ENCODE measurements at places on chromosomes 1 and 21. TPM values are rescaled to one million over a fixed set of nuclear protein-coding genes. Genes with fewer than 3 reads are reported as not detected.

Gene DTL
- 17.4 TPM for total RNA-seq

Gene TACSTD2
- not detected for total RNA-seq

Gene KCNJ9
- total RNA-seq, result not detected

Gene FCRL2
- total RNA-seq, result not detected

Gene TTC24
- not detected for total RNA-seq

Gene CYP4X1
- not detected for total RNA-seq

Gene ANXA9
- total RNA-seq, result 0.92 TPM

Gene FASLG
- not detected for total RNA-seq

Gene RGS21
- total RNA-seq, result not detected

Gene RPL22
- total RNA-seq, result 438 TPM

Gene OXCT2
- 0.30 TPM for total RNA-seq

Gene A3GALT2
- total RNA-seq, result not detected

Gene TNFRSF4
- not detected for total RNA-seq

Gene ERICH3
- total RNA-seq, result not detected

Gene NUP210L
- total RNA-seq, result not detected

Gene AIM2
- not detected for total RNA-seq

Gene FMO5
- 0.35 TPM for total RNA-seq

Gene NBPF15
- 20.0 TPM for total RNA-seq

Gene CRYBG2
- 1.3 TPM for total RNA-seq

Gene S100PBP
- 14.6 TPM for total RNA-seq

Gene HSPA6
- total RNA-seq, result 8.3 TPM

Gene KCNQ4
- 0.20 TPM for total RNA-seq

Gene AKR7A3
- 0.32 TPM for total RNA-seq

Gene CFAP74
- not detected for total RNA-seq

Gene TCHHL1
- not detected for total RNA-seq

Gene ERO1B
- total RNA-seq, result 2.8 TPM

Gene MFAP2
- 0.39 TPM for total RNA-seq

Gene AADACL4
- not detected for total RNA-seq

Gene LIPI
- not detected for total RNA-seq

Gene PTPN22
- total RNA-seq, result not detected

All from A549 treated with Mapracorat at 1 μM for 4 hours (cell line).